ENCODE measurements at places on chromosomes 11 and 22.

GRCh38 chr11:123373754-123374621 lies 56.1 kb upstream of the GRAMD1B start:
- DNase-seq, result no peak

GRCh38 chr11:12331239-12331874 lies 46.0 kb upstream of the PARVA start:
- DNase-seq, result peak; percentile 69

- no peak for DNase-seq
Observed at GRCh38 chr11:121657146-121657545, 204.4 kb upstream of the SORL1-AS1 start.

- DNase-seq, result no peak
Observed at GRCh38 chr11:121892863-121893262, 223.2 kb downstream of the BLID start.

DNA sequence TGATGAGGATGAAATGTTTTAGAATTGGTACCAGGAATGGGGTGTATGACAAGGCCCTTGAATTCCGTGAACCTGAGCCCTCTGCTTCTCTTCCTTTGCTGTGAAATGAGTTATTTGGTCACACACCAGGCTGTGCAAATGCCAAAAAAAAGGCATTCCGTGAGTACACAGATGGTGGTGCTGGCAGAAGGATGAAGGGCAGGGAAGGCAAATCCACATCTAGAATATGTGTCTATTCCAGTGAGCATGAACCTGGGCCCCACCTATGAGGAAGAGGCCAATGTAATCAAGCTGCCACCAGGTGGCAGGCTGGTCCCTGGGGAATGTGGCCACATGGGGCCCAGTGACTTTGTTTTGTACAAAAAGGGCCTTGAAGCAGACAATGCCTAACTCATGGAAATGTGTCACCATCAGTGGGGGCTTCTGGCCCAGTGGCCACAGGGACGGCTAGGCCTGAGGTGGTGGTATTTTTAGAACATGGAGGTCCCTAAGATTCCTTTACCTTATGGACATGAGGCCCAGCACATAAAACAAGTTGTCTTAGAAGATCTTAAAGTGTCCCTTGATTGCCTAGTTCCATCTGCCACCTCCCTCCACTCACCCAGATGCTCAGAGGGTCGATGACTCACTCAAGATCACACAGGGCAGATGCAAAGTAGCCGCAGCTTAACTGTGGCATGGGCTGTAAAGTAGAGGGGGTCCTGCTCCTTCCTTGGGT lies 3.9 kb upstream of the RNF215 start:
- DNase-seq, result peak; percentile 81

DNA sequence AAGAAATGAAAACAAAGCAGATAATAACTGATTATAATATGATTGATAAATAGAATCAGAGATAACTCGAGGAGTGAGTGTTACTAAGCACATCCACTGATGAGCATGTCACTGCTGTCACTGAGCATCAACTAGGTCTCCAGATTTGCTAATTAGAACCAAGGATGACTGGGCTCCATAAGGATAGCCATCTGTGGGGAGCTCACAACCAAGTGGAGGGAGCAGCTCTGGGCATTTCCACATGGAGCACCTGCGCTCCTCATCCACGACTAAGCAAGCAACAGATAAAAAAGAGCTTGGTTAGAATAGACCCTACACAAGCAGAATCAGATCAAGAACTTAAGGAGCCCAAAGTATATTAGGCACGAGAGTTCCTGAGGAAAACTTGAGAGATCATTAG lies 396.0 kb upstream of the B3GAT1 start:
- DNase-seq, result no peak

- no peak for DNase-seq
Observed at GRCh38 chr11:71251761-71252268, 562 bp downstream of the SHANK2 start.

GRCh38 chr22:22666307-22667091 lies 22.1 kb downstream of the GGTLC2 start:
- no peak for DNase-seq

DNA sequence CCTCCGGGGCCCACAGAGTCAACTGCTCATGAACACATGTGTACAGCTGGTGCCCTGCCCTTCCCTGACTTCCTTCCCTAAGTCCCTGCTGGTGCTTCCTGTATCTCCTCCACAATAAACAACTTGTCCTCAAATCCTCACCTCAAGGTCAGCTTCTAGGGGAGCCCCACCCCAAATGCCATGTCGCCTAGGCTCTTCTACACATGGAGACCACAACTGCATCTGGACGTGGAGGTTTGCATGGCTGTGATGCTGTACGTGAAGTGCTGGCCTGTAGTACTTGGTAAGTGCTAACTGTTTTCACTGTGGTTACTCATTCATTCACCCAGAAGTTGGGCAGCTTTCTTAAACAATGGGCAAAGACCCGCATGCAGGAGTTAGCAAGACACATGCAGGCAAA lies 359.5 kb downstream of the SHANK2 start:
- no peak for DNase-seq

DNA sequence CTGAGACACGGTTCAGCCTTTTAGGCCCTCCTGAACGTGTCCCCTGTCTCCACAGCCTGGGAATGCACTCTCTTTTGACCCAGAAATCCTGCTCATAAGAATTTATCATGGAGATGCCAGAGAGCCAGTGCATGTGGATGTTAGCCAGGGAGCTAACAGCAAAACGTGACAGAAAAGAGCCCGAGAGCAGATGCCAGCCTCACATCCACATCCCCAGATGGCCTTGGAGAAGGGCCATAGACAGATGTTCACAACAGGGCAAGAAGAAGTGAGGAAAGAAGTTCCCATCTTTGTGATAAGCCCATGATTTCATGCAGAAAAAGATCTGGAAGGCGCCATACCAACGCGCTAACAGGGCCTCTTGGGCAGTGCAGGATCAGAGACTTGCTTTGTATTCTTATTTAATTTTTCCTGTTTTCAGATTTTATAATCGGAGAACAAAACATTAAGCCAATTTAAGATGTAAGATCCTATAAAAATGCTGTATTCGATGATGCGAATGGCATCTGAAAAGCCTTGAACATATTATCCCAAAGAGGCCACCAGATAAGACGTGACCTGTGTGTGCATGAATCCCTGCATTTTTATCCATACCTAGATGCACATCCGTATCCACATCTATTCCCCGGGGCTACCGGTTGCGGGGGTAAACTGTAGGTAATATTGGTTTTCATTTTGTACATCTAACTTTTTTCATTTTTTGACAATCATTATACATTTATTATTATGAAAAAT lies 48.7 kb downstream of the IGLL5 start:
- no peak for DNase-seq

GRCh38 chr11:34953955-34954354 lies 37.5 kb downstream of the PDHX start:
- DNase-seq, result no peak

- no peak for DNase-seq
Observed at GRCh38 chr22:24444251-24444650, 16.9 kb downstream of the ADORA2A start.

DNA sequence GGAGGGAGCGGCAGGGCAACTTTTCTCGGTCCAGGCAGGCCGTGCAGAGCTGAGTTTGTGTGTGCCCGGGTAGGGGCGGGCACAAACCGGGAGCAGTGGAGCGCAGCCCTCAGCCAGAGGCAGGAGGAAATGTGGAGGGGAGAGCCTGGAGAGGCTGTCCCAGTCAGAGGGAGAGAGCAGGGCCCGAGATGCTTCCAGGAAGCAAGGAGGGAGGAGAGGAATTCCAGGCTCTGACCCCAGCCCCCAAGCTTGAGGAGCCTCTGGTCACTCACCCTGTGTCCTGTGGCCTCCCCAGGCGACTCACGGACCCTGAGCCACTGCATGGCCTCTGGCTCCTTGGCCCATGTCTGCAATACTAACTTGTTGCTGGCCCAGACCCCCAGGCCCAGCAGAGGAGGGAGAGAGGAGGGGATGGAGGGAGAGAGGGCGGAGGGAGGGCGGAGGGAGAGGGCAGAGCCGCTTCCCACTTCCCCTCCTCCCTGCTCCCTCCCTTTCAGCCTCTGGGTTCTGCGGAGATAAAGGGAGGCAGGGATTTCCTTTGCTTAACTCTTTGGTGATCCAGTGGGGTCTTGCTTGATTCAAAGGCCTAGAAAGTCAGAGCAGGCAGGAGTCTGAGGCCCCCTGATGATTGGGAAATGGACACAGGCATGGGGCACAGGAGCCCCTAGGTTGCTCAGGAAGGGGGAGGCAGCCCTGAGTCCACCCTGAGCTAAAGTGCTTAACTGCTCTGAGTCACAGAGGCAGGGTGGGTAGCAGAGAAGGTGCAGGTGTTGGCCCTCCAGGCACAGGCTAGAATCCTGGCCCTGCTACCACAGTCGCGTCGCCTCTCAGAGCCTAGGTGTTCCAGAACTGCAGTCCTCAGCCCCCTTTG lies at the start of gene C1QTNF6:
C1QTNF6 (minus strand) TSS at position 357 of the 871 bp plus-strand sequence; CDS start at position 323, 34 bp downstream.
- no peak for DNase-seq

GRCh38 chr11:35288817-35289541 lies 130.4 kb downstream of the SLC1A2 start:
- DNase-seq, result no peak

DNA sequence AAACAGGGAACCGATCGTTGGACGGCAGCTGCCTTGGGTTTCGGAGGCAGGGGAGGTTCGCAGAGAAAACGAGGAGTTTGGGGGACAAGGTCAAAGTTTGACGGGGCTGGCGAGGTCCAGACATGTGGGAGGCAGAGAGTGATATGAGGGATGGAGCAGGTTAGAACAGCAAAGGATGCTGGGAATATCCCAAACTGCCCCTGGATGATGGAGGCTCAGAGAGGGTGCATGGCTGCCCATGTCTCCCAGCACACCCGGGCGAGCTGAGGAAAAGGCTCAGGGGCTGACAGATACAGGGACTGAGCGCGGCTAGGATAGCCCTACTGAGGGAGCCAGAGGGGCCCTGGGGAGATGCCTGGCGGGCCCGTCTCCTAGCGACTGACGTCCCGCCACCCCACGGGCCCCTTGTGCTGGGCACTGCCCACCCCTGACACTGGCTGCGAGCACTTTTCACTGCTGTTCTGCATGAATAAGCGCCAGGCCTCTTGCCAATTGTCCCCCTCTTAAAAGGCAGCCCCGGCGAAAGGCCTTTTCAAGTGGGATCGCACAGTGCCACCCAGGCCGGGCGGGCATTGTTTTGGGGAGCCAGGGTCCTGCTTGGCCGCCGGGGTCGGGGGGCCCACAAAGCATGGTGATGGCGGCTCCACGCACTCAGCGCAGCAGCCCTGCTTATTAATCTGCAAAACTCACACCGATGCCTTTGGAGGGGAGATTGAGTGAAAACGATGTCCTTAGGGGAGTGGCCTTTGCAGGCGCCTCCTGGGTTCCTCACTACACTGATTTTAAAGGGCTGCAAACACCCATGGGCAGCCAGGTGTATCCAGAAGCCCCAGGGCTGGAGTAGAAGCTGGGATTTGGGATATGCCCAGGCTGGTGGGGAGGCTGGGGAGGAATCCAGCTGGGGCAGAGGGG lies 90.0 kb upstream of the LINC01488 start:
- DNase-seq, result no peak

- no peak for DNase-seq
Observed at GRCh38 chr11:70551351-70552166, 153.2 kb downstream of the CTTN start.

GRCh38 chr22:39917197-39917643 lies 16.3 kb downstream of the GRAP2 start:
- DNase-seq, result no peak

GRCh38 chr11:35038211-35038928 lies 100.6 kb upstream of the CD44 start:
- no peak for DNase-seq

GRCh38 chr11:45974806-45975205 lies 52.4 kb downstream of the LARGE2 start:
- DNase-seq, result no peak

- no peak for DNase-seq
Observed at GRCh38 chr11:71171576-71171975, 80.8 kb downstream of the SHANK2 start.

GRCh38 chr11:6300325-6300724 lies 20.0 kb downstream of the CAVIN3 start:
- no peak for DNase-seq

GRCh38 chr11:27599217-27599616 lies 92.6 kb upstream of the LIN7C start:
- no peak for DNase-seq

GRCh38 chr11:35803115-35803514 lies 140.5 kb downstream of the TRIM44 start:
- no peak for DNase-seq

DNA sequence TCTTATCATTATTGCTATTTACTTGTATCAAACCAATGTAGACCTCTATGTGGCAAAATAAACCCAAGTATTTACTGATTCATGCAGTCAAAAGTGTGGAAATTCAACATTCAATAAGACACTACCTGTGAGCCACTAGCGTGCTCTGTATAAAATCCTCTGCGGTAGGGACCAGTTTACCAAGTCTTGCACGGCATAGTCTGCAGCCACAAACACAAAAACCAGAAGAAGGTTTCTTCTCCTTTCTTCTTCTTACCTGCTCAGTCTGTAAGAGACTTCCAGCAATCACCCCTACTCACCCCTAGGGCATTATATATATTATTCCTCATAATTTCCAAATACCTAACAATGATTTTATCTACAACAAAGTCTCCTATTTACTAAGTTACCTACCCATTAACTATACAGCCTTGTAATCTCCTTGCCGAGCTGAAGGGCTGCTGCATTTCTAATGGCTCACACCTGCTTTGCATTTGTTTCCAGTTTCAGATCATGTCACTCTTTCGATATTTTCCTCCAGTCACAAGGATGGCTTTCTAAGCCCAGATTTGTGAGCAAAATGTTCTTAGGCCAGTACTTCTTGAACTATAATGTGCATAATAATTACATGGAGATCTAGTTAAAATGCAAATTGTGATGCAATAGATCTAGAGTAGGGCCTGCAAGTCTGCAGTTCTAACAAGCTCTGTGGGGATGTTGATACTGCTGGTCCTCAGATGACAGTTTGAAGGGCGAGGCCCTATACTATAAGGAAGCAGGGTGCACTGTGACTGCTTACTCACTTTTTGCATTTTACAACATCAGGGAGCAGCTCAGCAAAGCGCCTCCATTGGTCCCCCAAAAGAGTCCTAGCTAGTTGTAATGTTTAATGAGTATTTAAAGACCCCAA lies 191.9 kb upstream of the DDI1 start:
- no peak for DNase-seq

DNA sequence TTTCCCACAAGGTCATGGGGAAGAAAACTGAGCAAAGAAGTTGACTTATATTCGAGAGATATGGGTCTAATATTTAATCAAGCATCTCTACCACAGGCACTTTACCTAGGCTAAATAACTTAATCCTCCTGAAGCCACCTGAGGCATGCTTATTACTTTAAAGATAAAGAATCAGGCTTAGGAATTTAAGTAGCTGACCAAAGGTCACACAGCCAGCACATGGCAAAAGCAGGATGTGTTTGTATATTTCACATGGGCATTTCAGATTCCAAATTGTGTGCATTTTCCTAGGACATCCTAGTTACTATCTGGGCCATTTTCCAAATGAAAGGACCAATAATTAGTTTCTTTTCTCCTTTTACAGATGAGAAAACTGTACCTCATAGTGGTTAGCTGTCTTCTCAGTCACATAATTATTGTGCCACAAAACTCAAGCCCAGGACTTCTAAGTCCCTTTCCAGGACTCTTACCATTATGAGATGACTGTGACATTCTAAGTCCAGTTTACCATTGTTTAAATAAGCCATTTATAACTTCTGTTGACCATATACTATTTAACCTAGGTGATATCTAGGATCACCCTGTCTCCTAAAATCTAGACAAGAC lies 112.1 kb upstream of the ZC3H12C start:
- no peak for DNase-seq

- DNase-seq, result no peak
Observed at GRCh38 chr22:43515902-43516301, 104.1 kb downstream of the MPPED1 start.

- DNase-seq, result no peak
Observed at GRCh38 chr22:21931056-21931455, 21.6 kb downstream of the PPM1F start.

- DNase-seq, result no peak
Observed at GRCh38 chr11:65555693-65556231, 2.4 kb downstream of the LTBP3 start.
